ENCODE measurements at places on chromosomes 5 and 9.

DNA sequence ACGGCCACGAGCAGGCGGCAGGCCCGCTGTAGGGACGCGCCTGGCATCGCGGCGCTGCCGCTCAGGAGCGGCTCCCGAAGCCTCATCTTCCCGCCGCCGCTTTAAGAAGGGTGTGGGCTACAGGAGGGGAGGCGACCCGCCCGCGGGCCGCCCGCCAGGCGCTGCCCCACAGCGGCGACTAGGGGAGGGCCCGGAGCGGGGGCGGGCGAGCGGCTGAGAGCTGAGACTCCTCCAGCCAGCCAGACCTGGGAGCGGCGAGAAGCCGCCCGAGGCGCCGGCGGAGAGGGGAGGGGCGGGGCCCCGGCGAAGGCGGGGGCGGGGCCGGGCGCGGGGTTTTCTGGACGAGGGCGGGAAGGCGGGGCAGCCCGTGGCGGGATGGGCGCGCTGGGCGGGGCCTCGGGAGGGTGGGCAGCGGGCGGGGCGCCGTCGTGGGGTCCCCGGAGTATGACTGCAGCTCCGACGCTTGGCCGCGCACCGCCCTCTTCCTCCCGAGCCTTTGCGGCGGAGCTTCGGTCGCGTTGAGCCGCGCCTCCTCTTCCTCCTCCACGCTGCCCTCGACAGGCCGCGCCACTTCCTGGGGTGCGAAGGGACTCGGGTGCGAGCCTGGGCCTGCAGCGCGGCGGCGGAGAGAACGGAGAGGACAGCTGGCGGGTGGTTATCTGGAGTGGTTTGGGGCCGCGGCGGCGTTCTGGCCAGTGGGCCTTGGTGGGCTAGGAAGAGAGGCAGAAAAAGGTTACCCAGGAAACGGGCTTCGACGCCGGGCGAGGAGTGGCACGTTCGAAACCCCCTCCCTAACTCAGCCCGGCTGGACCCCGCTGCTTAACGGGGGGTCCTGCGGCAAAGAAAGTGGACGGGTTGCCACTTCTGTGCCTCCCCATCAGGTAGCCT lies at the start of gene B4GALT1:
Gene B4GALT1, minus strand, starts transcription at position 253 of the 888 bp plus-strand sequence. Its CDS starts 167 bp downstream, at position 86.
- no peak for DNase-seq

GRCh38 chr9:113564498-113565237 lies 101.1 kb downstream of the RGS3 start:
- DNase-seq = peak; percentile 67

GRCh38 chr5:97618721-97619120 lies 435.7 kb upstream of the RIOK2 start:
- DNase-seq = no peak

GRCh38 chr9:92949266-92949982 lies 2.1 kb downstream of the FGD3 start:
- DNase-seq = no peak

DNA sequence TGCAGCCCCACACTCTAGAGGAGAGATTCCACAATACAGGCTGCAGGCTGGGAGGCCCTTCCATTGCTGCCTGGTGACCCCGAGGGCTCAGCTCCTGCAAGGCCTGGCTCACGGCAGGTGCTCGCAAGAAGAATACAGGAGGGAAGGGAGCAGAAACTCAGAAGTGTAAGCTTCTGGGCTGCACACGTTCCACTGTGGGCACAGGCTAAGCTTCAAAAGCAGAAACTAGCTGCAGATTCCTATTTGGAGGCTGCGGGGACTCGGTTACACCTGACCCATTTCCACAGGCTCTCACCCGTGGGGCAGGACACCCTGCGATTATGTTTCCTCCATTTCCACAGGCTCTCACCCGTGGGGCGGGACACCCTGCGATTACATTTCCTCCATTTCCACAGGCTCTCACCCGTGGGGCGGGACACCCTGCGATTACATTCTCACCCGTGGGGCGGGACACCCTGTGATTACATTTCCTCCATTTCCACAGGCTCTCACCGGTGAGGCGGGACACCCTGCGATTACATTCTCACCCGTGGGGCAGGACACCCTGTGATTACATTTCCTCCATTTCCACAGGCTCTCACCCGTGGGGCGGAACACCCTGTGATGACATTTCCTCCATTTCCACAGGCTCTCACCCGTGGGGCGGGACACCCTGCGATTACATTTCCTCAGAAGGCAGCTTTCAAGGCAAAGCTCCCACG lies 10.3 kb downstream of the LPCAT1 start:
- no peak for DNase-seq

DNA sequence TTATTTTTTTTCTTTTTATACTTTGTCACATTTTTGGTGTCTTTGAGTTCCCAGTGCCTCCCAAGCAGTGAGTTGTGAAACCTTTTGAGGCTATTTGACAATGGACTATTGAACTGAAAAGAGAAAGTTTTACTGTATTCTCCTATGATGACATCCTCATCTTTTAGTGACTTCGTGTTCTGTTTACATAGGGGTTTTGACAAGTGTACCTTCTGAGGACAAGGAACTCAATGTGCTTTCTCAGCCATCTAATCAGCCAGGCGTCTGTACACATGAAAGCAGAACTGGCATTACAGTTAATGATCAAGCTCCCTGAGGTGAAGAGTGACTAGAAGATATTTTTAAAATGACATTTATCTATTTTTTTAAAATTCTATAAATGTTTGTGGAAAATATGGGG lies 175.5 kb downstream of the ANXA1 start:
- no peak for DNase-seq

DNA sequence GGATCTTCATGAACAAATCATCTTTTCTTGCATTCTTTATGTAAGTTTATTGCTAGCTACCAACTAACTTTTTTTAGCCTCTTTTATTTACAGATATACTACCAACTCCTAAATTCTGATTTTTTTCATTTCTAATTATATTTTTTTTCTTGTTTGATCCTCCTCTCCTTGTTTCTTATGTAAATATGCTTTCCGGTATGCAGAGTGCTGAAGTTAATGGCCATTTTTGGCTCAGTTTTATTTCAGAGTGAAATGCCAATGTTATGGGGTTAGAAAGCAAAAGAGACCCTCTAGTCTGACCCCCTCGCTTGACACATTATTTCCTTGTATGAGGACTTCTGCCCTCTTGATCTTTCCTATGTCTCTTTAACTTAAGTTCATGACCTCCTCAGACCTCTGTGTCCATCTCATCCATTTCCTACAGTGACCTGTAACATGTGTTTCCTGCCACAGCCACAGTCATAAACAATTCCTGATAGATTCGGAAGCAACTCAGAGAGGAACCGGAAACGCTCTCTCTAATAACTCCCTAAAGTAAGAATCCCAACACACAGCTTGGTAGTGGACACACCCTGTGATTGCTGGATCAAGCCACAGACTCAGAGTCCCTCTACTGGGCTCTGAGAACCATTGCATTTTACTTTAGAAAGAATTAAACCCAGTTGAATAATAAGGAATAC lies 42.9 kb upstream of the AFAP1L1 start:
- DNase-seq = no peak

DNA sequence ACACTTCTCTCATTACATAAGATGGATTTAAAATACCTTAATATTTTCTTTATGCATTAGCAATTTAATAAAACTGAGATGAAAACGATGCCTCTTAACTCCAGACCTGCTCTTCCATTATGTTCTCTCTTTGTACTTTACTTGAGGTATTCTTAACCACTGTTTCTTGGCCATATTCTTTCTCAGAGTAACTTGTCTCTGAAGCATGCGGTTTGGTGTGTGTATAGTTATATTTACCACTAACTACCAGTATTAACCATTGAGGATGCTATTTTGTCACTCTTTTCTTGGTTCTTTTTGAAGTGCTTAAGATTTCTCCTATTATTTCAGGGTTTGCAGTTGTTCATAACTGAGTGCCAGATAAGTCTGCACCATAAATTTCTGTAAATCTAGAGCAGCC lies 17.9 kb downstream of the TMEM167A start:
- no peak for DNase-seq

- DNase-seq = no peak
Measured at GRCh38 chr9:135924628-135925338, 17.4 kb upstream of the CAMSAP1 start.

GRCh38 chr9:129863059-129863690 lies 27.9 kb downstream of the USP20 start:
- DNase-seq = no peak

DNA sequence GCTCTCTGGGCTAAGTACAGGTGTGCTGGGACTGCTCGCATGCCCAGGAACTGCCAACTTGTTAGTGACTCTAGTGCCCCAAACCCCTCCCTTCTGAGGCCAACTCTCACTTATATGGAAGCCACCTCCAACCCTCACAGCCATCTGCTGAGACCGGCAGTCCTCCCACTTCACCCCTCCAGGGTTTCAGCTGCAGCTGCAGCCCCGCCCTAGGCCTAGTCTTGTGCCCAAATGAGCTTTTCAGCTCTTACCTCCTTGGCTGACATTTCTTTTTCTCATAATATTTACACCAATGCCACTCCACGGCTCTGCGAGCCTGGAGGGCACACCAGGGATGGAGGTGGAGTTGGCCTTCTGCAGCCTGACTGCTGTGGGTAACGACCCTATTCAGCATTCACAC lies 166.6 kb downstream of the ROR2 start:
- no peak for DNase-seq

DNA sequence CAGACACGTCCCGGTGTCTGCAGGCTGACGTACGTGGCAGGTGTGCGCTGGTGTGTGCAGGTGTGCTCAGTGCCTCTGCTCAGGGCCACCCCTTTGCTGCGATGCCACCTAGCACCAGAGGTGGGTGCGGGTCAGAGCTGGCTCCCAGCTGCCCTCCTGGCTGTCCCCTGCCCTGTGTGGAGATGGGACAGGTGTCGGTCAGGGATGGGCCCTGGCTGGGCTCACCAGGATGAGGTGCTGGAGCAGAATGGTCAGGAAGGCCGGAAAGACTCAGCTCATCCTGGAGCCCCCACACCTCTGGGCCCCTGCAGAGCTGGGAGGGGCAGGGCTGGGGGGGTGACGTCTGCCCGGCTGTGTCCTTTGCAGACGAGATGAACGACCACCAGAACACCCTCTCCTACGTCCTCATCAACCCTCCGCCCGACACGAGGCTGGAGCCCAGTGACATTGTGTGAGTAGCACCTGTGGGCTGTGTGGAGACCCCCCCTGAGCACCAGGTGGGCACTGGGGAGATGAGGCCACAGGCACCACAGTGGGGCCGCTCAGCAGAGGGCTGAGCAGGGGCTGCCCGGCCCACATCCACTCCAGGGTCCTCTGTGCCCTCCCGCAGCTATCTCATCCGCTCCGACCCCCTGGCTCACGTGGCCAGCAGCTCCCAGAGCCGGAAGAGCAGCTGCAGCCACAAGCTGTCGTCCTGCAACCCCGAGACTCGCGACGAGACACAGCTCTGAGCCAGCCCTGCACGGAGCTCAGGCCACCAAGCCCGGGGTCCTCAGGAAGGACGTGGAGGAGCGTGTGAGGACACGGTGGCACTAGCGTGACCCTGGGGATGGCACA lies 89.7 kb downstream of the KCNT1 start:
- DNase-seq = no peak

GRCh38 chr5:56669534-56670483 lies 145.5 kb upstream of the MAP3K1 start:
- DNase-seq = peak; percentile 1

GRCh38 chr5:134435560-134435959 lies 23.9 kb upstream of the CDKN2AIPNL start:
- no peak for DNase-seq

DNA sequence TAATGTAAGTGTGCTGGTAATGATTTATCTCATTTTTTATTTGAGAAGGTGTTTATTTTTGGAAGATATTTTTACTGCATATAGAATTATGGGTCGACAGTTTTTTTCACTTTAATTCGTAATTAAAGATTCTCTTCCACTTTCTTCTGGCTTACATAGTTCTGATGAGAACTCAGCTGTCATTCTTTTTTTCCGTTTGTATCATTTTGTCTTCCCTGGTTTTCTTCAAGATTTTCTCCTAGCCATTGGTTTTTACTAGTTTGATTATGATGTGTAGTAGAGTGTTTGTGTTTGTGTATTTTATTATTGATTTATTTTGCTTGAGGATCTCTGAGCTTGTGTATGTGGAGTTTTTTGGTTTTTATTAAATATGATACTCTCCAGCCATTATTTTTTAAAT lies 21.7 kb downstream of the SLF1 start:
- DNase-seq = no peak

DNA sequence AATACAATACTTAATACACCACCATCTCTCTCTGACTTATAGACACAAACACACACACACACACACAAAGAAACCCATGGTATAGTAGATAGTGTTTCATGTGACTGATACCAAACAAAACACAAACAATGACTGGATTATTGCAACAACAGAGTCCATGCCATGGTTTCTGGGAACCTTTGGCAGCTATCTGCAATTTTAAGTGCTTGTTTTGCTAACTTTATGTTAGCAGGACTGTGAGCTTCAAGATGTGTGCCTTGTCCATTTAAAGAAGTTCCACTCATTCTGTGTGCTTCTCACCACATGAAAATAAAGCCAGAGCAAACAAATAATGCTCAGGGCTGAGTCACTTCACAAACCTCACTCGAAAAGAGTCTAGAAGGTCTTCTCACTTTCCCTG lies 15.1 kb upstream of the LURAP1L start:
- no peak for DNase-seq

DNA sequence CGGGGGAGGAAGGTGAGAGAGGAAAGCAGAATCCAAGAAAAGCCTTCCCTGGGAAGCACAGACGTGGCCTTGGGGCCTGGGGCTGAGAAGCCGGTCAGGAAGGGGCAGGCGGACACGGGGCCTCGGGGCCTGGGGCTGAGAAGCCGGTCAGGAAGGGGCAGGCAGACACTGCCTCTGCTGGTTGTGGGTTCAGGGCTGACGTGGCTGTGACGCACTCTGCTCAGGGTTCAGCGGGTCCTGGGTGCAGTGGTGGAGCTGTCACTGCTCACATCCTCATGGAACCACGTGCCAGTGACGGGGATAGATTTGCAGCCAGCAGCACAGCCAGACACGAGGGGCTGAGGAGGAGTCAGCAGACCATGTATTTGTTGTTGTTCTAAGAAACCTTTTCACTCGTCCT lies 12.8 kb downstream of the PAEP start:
- DNase-seq = no peak

GRCh38 chr5:96067894-96068614 lies 106.4 kb upstream of the ELL2 start:
- no peak for DNase-seq

GRCh38 chr5:74655206-74655605 lies 14.7 kb upstream of the ENC1 start:
- DNase-seq = no peak

- DNase-seq = no peak
Measured at GRCh38 chr5:17346811-17347210, 129.4 kb downstream of the BASP1 start.

- DNase-seq = no peak
Measured at GRCh38 chr5:2797160-2797559, 45.7 kb upstream of the IRX2 start.

- no peak for DNase-seq
Measured at GRCh38 chr5:140658870-140659269, 5.8 kb upstream of the WDR55 start.

GRCh38 chr9:112711050-112711689 lies 6.7 kb downstream of the INIP start:
- no peak for DNase-seq

DNA sequence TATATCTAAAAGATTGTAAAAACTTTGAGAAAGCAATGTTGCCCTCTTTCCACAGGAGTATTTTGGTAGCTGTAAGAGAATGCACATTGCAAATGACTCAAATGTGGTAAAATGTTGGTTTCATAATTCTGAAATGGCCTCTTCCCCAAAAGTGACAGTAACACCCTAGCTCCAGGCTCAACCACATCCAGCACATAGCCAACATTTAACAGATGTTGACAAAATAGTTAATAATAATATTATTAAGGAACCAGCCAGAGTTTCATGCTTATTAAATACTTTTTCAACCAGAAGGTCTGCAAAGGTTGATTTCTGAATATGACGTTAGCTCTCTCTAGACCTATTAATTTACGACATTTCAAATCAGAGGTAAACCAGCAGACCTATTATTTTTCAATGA lies 1.3 kb downstream of the ANXA1 start:
- no peak for DNase-seq

- no peak for DNase-seq
Measured at GRCh38 chr9:89112243-89112642, 66.4 kb downstream of the SHC3 start.
